ENCODE measurements at places on chromosomes 5 and 9.
A peak's percentile ranks its signal among the peaks of the same experiment; 100 is the strongest.

DNA sequence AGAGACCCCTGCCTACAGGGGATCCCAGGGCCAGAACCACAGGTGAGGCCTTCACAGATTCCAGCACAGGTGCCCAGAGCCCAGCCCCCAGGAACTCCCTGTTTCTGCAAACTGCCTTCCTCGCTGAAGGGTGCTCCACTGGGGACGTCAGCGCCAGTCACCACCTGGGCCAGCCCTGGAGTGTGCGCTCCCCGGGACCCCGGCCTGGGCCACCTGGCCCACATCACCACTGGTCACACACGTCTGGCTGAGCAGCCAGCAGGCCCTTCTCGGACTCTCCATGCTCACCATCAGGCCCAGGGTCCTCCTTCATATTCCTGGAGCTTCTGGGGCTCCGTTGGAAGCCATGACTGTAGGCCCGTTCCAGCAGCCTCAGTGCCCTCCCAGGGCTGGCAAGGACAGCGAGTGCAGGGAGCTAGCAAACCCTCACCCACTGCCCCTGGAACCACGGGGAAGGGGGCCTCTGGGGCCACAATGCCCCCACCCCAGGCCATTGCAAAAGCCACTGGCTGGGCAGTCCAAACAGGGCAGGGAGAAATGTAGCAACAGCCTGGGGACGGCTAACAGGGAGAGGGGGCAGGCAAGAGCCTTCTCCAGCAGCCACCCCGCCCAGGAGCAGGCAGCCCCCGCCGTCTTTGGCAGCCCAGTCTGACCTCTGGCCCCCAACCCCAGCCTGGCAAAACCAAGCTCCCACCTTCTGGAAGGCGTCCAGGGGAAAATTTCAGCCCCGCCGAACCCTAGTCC lies 1.3 kb downstream of the AGPAT2 start:
- no peak for DNase-seq

DNA sequence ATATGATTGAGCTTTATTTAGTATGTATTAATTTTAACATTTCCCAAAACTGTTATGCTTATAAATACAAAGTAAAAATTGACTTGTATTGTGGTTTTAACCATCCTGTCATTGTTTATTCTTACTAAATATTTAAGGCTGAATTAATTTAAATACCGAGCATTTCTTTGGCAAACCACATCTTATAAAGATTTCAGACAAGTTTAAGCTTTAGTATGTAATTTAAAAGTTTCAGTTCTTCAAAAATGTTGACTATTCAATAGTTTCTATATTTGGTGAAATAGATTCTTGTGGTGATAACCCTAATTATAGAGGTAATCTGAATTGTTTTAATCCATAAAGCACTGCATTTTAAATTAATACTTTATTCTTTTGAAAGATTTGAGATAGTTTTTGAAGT lies 65.5 kb downstream of the CCNH start:
- no peak for DNase-seq

DNA sequence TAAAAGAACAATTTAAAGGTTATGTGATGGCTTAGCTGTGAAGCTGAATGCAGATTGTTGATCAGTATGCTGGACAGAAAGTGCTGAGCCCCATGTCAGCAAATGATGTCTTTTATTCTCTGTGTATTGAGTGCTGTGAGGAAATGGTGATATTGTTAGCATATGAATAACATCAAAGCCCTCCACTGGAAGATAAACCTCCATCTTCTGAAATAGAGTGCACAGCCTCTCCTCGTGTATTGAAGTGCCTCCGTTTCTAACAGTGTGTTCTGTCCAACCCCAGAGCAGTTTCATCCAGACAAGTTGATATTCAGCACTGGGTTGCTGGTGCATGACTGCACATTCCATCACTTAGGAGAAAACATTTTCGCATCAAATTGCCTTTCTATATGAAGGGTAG lies 242.9 kb downstream of the CSNK1G3 start:
- DNase-seq, result peak; percentile 10

DNA sequence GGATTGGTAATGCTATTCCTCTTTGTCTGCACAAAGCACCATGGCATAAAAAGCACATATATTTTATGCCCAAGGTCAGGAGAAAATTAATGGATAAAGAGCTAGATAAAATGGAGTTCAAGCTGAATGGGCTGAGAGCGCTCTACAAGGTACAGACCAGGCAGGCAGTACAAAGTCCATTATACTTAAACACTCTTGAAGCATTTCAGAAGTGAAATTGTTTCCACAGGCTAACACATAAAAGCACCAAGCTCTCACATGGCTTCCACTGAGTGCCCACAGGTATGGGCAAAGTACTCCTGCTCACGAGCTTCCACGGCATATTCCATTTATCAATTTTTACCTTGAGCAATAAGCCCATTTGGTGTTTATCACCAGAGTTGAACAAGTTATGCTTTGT lies 771.2 kb upstream of the DMAC1 start:
- no peak for DNase-seq

DNA sequence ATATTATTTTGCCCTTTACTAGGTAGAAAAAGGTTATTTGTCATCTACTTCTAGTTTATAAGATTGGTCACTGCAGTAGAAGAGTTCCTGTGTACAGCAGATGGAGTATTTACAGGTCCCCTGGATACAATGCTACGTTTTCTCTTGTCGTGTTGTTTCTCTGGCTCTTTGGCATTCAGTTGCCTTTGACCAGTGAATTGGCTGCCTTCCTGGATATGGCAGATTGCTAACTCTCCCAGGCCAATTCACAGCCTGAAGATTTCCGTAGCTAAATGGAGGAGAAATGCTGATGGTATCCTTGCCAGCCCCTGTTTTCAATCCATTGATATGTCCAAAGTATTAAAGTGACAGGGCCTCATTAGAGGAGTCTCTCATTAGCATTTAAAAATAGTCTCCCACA lies 32.5 kb upstream of the GNAQ start:
- DNase-seq, result peak; percentile 18

GRCh38 chr9:15189481-15189880 lies 117.5 kb downstream of the TTC39B start:
- no peak for DNase-seq
